ENCODE measurements at places on chromosomes 7 and 10.

GRCh38 chr7:102120666-102121195 is 165.9 kb upstream of the SH2B2 start:
- DNase-seq, result no peak

DNA sequence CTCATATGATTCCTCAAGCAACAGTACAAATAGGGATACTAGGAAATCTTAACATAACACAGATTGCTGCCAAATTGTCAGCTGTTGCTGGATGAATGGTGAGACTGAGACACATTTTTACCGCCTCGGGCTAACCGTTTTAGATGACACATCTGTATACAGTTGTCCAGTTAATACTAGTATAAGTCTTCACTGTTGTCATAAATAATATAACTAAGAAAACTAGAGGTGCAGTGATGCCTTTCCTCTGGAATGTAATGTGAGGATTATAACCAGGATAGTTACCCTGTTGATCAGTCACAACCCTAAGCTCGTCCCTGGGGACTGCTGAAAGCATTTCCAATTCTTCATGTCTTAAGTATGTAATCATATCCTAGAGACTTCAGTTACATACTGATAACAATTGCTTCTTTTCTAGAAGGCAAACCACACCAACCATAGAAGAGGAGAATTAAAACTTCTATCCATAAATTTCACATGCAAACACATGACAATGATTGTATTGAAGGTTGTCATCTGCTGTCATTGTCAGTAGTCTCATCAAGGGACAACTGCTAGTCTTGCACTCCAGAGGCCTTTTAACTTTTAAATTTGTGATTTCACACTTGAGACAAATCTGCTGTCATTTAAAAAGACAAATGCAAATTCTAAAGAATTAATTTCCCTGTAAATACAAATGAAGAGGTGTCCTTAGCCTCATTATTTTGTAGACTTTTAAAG is 100.4 kb upstream of the SEMA3D start:
- peak; percentile 56 for DNase-seq

GRCh38 chr10:31606841-31607240 is 287.8 kb downstream of the ZEB1 start:
- no peak for DNase-seq

- peak; percentile 7 for DNase-seq
These were observed 113.4 kb upstream of the AHR start for GRCh38 chr7:17184805-17185689.

GRCh38 chr10:30591249-30591670 is 38.3 kb downstream of the LYZL2 start:
- peak; percentile 55 for DNase-seq

DNA sequence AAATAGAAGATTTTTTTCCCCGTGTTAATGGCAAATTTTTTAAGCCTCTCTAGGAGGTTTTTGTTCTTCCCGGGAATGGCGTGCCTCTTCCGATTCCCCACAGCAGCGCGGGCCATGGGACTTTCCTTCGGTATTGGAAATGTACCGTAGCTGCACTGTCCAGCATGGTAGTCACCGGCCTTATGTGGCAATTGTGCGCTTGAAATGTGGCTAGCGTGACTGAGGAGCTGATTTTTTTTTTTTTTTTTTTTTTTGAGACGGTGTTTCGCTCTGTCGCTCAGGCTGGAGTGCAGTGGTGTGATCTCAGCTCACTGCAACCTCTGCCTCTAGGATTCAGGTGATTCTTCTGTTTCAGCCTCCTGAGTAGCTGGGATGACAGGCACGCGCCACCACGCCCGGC is 938 bp upstream of the TCTN3 start:
- no peak for DNase-seq

DNA sequence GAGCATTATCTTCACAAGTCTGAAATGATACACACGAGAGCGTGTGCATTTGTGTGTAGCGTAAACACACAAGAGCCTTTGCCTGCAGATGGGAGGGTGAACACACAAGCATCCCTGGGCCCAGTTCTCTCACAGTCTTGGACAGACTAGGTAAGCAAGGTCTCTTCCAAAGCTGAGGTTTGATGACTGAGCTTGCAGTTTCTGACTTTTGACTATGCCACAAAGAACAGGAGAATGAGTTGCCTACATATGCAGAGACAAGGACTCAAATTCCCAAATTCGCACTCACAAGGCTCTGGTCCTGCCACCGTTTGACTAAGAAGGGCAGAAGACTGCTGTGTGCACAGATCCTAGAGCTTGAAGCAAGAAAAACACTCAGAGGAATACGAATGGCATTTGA is 55.8 kb downstream of the FAM53B start:
- DNase-seq, result no peak

- DNase-seq, result no peak
These were observed 225.3 kb downstream of the KIF20B start for GRCh38 chr10:89926736-89927135.

DNA sequence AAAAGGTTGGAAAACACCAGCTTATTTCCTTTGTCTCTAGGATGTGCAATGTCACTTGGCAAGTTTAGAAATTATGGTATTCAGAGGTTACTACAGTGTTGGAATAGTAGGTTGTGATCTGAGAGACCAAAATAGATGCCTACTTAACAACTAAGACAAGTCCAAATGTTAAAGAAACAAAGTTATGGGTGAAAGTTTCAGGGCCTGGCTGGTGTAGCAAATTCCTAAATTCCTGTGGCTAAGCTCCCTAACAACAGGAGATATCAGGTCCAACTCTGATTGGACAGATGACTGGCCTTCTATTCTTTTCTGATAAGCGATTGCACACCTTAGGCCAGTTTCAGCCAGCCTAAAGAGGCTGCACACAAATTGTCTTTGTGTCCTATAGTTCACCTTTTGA is 873.5 kb downstream of the REEP3 start:
- DNase-seq, result peak; percentile 8

DNA sequence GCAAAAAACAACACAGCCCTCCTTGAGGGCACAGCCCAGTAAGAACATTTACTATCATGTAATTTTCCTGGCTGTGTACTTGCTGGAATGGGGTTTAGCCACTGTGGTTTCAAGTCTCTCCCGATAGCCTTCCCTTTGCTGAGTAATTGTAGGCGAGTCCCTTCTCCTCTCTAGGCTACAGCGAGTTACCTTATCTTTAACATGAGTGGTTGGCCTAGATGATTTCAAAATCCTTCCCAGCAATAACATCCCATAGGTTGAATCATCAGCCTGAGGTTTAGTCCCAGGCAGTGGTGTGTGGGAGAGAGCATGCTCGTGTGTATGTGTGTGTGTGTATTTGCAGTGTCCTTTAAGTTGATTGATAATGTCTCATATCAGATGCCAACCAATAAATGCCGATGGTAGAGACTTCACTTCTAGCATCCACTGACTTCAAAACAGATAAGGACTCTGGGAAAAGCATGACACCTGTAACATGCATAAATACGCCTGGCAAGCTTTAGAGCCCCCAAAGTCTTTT is 142.9 kb upstream of the ZMIZ1 start:
- DNase-seq, result peak; percentile 89

DNA sequence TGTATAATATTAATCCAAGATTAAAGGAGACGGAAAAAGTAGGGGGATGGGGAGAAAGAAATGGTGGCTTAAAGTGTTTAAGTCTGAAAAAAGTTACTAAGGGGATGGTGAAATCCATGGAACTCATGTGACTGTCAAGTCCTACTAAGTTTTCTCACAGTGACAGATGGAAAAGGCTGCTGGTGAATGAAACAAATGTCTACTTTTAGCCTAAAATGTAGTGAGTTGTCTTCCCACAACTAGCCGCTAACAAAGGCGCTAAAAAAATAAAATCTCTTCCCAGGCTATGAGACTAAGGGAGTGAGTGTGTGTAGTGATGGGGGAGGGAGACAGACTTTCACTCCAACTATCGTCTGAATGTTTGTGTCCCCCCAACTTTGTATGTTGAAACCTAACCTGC is 12.6 kb downstream of the VIM start:
- DNase-seq, result no peak

- no peak for DNase-seq
These were observed 46.9 kb downstream of the GRID1 start for GRCh38 chr10:86319676-86320075.

GRCh38 chr7:42702647-42703046 is 209.2 kb downstream of the C7orf25 start:
- no peak for DNase-seq

GRCh38 chr10:58157076-58157766 is 110.5 kb downstream of the IPMK start:
- peak; percentile 91 for DNase-seq

DNA sequence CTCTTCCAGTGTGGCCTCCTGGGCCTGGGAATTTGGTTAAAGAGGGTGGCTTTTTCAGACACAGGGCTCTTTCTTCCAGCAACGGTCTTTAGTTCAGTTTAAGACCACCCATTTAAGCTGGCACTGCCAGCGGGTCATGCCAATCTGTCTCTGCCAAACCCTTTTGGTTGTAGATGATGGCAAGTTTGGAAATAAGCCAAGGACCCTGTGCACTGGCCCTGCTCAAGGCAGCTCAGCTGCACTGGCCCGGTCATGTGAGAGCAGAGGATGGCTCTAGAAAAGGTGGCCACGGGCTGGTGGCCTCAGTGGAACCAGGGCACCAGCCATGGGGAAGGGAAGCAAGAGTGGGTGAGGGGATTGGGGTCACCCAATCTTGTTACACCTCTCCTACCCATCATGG is 294.1 kb downstream of the GLRX3 start:
- no peak for DNase-seq

- no peak for DNase-seq
These were observed 164.7 kb upstream of the KLF6 start for GRCh38 chr10:3949711-3950110.

DNA sequence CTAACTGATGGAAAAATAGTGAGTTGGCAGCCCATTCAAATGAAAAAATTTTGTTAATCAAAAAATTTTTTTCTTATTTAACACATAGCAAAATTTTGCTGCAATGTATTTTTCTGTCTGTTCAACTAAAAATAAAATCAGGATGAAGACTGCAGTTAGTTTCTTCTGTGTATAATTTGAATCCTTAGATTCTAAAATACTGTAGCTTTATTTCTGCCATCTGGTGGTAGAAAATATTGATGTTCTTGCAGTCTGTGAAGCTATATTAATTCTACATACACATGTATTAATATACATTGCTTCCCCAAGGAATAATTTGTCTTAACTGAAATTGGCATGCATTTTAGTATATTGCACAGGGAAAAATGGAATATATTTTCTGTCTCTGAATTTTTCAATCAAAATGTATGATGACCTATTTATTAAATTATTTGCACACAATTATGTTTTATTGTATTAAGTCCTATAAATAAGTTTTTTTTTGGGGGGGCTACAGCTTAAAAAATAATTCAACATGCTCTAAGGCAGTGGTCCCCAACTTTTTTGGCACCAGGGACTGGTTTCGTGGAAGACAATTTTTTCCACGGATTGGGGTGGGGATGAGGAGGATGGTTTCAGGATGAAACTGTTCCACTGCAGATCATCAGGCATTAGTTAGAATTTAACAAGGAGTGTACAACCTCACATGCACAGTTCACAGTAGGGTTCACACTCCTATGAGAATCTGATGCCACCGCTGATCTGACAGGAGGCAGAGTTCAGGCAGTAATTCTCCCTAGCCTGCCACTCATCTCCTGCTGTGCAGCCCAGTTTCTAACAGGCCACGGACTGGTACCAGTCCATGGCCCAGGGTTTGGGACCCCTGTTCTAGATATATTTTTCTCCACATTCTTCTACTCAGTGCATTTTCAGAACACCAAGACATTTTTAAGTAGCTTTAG is 119.4 kb downstream of the GNAT3 start:
- DNase-seq, result peak; percentile 34

DNA sequence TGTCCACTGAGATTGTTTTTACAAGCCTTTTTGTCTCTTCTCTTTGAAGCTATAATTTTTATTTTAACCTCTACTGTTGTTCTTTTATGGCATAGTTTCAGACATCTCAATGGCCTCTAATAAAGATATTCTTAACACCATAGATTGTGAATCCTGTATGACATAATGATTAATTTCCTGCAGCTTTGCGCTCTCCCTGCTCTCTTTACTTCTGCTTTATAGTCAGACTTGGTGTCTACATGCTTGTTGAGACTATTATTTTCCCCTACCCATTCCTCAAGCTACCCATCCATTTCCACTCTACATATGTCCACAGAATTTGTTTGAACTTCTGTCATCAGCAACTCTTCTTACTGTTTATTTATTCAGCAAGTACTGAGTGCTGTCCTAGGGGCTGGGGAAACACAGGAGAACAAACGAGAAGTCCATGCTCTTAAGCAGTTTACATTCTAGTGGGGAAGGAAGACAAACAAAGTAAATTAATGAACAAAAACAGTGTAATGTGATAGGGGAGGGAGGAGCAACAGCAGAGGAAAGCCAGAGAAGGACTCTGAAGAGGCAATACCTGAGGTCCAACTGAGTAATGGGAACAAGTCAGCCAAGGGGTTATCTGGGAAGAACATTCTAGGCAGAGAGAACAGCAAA is 110.1 kb downstream of the CDK14 start:
- no peak for DNase-seq

DNA sequence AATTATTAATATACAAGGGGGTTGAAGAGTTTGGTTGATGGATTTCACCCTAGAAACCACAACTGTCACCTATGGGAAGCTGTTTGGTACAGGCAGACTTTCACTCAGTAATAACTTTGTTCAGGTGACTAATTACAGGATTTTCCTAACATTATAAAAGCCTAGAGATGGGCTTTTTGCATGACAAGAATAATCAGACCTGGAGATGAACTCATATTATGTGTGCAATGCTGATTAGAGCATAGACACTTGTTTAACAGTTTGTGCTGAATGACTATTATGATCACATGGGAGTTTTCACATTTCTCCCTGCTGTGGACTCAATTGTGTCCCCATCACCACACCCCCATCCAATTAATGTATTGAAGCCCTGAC is 90.2 kb upstream of the STEAP4 start:
- DNase-seq, result no peak

DNA sequence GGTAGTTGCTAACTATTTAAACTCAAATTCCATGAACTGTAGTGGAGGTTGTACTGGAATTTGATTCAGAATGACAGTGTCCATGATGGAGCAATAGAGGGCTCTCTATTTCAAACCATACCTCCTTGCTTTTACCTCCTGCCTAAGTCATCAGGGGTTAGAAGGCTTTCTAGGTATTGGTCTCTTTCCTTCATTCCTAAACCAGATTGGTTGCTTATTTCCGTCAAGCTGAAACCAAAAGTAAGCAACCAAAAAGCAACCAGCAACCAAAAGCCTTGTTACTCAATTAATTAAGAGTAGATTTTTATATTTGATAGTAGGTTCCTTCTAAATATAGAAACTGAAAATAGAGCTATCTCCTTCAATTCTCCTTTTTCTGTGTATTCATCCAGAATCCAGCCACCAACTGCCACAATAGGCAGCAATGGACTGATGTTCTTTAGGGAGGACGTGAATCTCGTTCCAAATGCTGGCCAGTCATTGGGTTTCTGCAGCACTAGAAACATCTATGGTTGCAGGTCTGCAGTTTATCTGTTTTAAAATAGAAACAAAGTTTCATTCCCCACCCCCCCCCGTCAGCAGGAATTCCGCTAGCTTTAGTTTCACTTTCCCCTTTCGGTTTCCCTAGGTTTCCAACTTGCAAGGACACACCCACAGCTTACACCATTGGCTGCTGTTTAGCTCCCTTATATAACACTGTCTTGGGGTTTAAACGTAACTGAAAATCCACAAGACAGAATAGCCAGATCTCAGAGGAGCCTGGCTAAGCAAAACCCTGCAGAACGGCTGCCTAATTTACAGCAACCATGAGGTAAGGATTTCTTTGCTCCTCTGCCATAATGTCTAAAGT is at the start of gene IFIT1:
TSS of gene IFIT1 (plus strand) at position 717 of the 850 bp plus-strand sequence. CDS start at position 807, 90 bp downstream.
- peak; percentile 89 for DNase-seq

Measured in AG08395 (cell line).